ENCODE measurements at places on chromosomes 11 and 22.

DNA sequence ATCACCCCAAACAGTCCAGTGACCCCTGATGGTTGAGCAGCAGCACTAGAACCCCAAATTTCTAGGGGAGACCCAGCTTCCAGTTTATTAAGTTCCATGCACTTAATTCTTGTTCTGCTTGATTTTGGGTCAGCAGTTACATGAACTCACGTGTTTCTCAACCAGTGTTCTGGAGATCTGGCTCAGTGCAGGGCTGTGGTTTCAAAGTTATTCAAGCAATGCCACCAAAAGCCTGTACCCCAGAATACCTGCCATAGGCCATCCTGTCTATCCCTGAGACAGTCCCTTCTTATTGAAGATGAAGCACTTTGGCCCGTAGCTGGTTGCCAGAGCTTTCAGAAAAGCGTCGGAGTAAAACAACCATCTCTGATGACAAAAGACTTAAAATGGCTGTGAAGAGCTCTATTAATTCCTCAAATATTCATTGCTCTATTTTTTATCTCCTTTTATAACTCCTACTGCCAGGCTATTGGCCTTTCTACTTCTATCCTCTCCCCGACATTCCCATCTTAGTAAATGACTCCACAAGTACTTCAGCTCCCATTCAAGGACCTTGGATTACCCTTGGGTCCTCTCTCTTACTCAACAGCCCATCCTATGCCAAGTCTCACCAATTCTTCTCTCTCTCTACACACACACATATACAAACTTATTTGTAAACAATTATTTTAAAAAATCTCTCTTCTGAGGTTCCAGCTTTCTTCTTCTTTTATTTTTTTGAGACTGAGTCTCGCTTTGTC, 18.0 kb upstream of the VPREB1 start:
- DNase-seq = no peak

DNA sequence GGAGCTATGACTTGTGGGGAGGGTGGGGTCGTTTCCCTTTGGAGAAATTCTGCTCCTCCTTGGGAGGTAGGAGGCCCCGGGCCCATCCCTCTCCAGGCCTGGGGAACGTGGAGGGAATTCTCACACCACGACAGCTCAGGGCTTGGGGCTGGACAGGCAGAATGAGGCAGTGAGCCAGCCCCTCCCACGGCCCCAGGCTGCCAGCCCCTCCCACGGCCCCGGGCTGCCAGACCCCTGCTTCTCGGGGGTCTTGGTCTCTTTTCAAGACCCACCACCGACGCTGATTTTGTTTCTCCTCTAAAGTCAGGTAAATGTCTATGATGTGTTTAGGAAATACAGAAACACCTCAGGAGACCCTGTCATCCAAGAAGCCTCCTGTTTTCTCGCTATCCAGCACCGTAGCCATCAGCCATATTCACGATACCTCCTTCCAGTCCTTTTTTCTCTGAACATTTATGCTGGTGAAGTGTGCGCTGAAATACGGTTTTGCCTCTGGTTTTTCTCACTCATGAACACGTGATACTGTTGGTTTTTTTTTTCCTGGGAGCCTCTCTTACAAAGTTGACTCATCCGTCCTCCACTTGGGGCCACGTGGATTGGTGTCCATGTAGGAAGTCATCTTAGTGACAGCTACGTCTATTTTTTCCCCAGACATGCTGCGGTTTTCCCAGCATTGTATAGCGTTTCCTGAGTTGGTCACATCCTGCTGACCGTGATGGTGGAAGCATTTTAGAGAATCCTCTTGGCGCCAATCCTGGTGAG, 1219.6 kb downstream of the BRD1 start:
- DNase-seq = peak; percentile 77

GRCh38 chr11:93041682-93042081, 72.2 kb downstream of the MTNR1B start:
- no peak for DNase-seq

- no peak for DNase-seq
These were observed 24.5 kb upstream of the DLAT start for GRCh38 chr11:112000703-112001102.

- DNase-seq = no peak
These were observed 23.7 kb downstream of the NCF4 start for GRCh38 chr22:36884349-36885158.

- no peak for DNase-seq
These were observed 2.4 kb downstream of the CAPN1 start for GRCh38 chr11:65184146-65184545.
